ENCODE measurements at places on chromosomes 11 and 22.

GRCh38 chr11:1153105-1153950, 4.4 kb upstream of the MUC5AC start:
- no peak for DNase-seq

DNA sequence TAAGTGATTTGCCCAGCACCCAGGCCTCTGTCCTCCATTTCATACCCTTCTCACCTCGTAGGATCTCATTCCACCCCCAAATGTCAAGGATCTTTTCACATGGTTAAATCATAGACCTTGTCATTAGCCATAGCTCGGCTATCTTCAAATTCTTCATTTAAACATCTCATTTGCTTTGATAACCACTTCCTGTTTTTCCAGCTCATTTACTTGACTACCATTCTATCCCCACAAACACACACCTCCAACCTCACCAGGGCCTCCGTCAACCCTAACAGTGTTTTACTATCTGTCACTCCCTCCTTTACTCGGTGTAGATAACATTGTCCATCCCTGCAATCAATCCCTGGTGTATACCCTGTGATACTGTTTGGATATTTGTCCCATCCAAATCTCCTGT, 36.8 kb upstream of the LARGE1 start:
- no peak for DNase-seq

DNA sequence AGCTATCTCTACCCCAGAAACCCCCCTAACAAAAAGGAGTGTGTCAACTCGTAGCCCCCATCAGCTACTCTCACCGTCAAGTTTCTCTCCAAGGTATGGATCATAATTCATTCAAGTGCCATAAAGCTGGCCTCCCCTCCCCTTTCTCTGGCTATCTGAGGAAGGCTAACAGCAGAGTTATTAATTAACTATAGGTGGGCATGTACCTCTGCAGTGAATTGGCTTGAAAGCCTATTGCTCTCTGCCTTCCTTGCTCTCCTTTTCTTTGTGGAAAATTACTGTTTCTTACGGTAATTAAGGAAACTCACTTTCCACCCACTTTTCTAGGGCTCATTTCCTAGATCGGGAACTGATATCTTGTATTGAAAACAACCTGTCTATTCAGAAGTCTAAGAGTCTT, 14.1 kb downstream of the POLA2 start:
- no peak for DNase-seq

DNA sequence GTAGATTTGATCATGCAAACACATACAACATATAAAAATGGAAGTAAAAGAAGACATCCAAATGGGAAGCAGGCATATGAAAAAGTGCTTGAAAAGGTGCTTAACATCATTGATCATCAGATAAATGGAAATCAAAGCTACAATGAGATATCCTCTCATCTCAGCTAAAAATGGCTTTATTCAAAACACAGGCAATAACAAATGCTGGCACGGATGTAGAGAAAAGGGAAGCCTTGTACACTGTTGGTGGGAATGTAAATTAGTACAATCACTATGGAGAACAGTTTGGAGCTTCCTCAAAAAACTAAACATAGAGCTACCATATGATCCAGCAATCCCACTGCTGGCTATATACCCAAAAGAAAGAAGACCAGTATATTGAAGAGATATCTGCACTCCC, 549 bp upstream of the TCN1 start:
- DNase-seq = no peak

- no peak for DNase-seq
Observed at GRCh38 chr22:38973289-38974169, 8.6 kb upstream of the APOBEC3B start.
